Thymus (tissue), 14 donors: ENCODE measurements at places on chromosomes 7 and 10.

GRCh38 chr10:47291682-47292081 is 8.3 kb upstream of the GDF10 start:
- H3K4me3 ChIP-seq: no peak overlapping the region
- no peak for DNase-seq
- H3K4me1 ChIP-seq: peaks cover 12% of the 10 kb centered on the region
- H3K27me3 ChIP-seq: peaks cover 18% of the 10 kb centered on the region
- no peaks in the 10 kb centered on the region for H3K36me3 ChIP-seq
- no peak overlapping the region for H3K27ac ChIP-seq

DNA sequence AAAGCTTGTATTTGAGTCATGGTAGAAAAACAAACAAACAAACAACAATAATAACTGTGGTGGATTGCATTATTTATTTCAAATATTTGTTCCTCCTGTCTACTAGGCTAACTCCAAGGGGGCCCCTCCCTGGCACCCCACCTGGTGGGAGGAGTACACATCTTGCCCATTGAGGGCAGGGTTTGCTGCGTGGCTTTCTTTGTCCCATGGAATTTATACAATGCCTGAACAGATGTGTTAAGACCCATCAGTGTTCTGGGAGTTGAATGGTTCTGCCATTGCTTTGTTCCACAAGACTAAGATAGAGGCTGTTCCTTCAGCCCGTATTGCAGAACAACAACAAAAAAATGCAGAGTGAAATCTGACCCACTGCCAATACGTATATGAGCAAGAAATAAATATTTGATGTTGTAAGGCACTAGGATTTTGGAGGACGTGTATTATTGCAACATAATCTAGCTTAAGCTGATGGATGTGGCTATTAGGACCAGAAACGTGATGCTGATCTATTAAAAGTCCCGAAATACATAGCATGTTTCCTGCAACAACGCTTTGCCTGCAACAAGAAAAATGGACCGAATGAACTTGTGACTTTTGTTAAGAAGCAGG is 119.1 kb upstream of the JCAD start:
- no peak overlapping the region for H3K4me3 ChIP-seq
- H3K27me3 ChIP-seq: peaks cover 4% of the 10 kb centered on the region
- H3K27ac ChIP-seq: no peak overlapping the region
- no peaks in the 10 kb centered on the region for H3K4me1 ChIP-seq
- no peaks in the 10 kb centered on the region for H3K36me3 ChIP-seq
- DNase-seq: no peak

- H3K4me3 ChIP-seq: no peak overlapping the region
- peaks cover 19% of the 10 kb centered on the region for H3K27me3 ChIP-seq
- H3K36me3 ChIP-seq: no peaks in the 10 kb centered on the region
- H3K4me1 ChIP-seq: no peaks in the 10 kb centered on the region
These were observed 58.1 kb downstream of the UNCX start for GRCh38 chr7:1290679-1291356.

DNA sequence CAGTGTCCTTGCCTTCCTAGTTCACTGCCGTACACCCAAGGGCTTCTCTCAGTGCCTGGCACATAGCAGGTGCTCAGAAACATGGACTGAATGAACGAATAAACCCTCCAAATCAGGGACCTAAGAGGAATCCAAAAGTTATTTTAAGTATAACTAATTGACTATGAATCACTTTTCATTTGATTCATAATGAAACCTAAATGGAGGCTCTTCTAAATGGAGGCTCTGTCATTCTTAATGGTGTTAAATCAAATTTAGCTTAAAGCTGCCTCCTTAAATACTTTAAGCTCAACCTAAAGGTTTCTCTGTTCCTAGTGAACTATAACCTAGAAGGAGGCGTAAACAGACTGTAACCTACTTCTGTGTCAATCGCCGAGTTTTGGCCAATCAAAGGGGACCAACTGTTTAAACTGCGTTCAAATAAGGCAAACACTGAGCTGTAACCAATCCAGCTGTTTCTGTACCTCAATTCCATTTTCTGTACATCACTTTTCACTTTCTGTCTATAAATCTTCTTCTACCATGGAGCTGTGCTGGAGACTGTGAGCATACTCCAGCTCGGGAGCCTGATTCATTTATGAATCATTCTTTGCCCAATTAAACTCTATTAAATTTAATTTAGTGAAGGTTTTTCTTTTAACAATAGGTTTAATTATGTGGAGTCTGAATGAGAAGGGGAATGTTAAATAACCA is 11.0 kb downstream of the PYROXD2 start:
- H3K4me1 ChIP-seq: no peaks in the 10 kb centered on the region
- H3K4me3 ChIP-seq: no peak overlapping the region
- no peak overlapping the region for H3K27ac ChIP-seq
- H3K27me3 ChIP-seq: no peaks in the 10 kb centered on the region
- no peak for DNase-seq

- H3K27me3 ChIP-seq: no peaks in the 10 kb centered on the region
- no peaks in the 10 kb centered on the region for H3K4me1 ChIP-seq
- DNase-seq: no peak
- H3K4me3 ChIP-seq: no peak overlapping the region
- no peaks in the 10 kb centered on the region for H3K36me3 ChIP-seq
- no peak overlapping the region for H3K27ac ChIP-seq
These were observed 49.6 kb downstream of the CYCS start for GRCh38 chr7:25075459-25075858.

DNA sequence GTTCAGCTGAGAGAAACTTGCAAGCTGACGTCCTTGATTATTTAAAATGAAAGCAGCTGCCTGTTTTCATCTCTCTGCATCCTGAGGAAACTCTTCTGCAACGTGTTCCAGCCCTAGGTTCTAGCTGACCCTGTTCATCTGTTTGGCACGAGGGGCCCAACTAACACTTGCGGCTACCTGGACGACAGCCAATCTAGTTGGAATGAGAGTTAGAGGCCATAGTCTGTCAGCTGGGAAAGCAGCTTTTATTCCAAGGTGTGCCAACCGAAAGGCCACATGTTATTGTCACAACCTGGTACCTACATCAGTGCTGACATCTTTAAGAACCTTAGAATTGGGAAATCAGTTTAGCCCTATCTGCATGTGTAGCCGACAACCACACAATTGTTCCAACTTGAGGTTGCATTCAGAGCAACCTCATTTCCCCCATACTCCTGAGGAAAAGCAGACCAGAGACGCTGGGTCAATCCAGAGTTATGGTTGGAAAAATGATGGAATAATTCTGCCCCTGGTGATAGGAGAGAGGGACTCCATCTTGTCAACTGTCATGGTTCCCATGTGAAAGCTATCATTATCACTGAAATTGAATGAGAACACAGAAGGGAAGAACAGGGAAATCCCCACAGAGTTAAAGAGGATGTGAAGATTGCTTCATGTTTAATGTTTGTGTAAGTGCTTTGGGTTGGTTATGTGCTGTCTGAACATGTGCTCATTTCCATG is 121.6 kb downstream of the EGFR start:
- no peak overlapping the region for H3K4me3 ChIP-seq
- H3K27me3 ChIP-seq: no peaks in the 10 kb centered on the region
- H3K36me3 ChIP-seq: no peaks in the 10 kb centered on the region
- no peak for DNase-seq
- H3K4me1 ChIP-seq: no peaks in the 10 kb centered on the region

- no peaks in the 10 kb centered on the region for H3K36me3 ChIP-seq
- no peaks in the 10 kb centered on the region for H3K4me1 ChIP-seq
- H3K27me3 ChIP-seq: no peaks in the 10 kb centered on the region
- DNase-seq: no peak
These were observed 148.8 kb upstream of the ODAD2 start for GRCh38 chr10:28147706-28148105.

GRCh38 chr7:71521506-71521905 is 389.6 kb downstream of the GALNT17 start:
- DNase-seq: no peak
- H3K4me1 ChIP-seq: no peaks in the 10 kb centered on the region
- no peak overlapping the region for H3K27ac ChIP-seq
- H3K36me3 ChIP-seq: no peaks in the 10 kb centered on the region
- H3K4me3 ChIP-seq: no peak overlapping the region
- H3K27me3 ChIP-seq: no peaks in the 10 kb centered on the region

DNA sequence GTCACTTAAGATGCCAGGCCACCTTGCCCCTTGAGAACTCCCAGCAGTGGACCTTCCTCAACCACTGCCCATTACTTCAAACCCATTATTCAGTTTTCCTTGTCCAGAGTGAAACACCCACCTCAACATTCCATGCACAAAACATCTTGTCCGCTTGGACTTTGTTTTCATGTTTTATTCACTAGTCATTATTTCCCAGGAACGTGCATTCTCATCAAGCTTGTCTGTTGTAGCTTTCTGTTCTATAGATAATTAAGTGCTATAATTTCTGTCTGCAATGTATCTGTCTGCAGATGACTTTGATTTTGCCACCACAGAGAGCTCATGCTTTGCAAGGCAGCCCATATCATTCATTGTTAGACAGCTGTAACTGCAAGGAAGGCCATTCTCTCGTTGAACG is 117.4 kb downstream of the RAB18 start:
- H3K4me3 ChIP-seq: no peak overlapping the region
- no peaks in the 10 kb centered on the region for H3K36me3 ChIP-seq
- no peaks in the 10 kb centered on the region for H3K27me3 ChIP-seq
- DNase-seq: no peak
- no peaks in the 10 kb centered on the region for H3K4me1 ChIP-seq

DNA sequence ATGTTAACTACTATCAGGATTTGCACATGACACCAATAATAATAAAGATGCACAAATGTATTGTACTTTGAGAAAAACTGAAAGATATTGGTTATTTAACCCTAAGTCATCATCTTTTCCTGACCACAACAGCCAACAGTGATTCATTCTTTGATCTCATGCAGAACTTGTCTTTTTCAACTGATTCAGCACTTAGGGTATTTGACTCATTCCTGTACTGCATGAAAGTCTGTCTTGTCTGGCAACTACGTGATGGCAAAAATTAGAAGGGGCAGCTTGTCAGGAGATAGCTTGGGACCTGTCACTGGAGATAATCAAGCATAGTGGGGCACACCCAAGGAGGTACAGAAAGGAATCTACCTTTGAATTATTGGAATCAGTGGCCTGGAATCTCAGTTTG is 77.8 kb upstream of the LRRC17 start:
- H3K27me3 ChIP-seq: no peaks in the 10 kb centered on the region
- H3K4me3 ChIP-seq: no peak overlapping the region
- DNase-seq: no peak
- H3K36me3 ChIP-seq: no peaks in the 10 kb centered on the region

- H3K4me3 ChIP-seq: no peak overlapping the region
- peaks cover 15% of the 10 kb centered on the region for H3K27me3 ChIP-seq
- no peak for DNase-seq
- H3K4me1 ChIP-seq: no peaks in the 10 kb centered on the region
- no peak overlapping the region for H3K27ac ChIP-seq
- H3K36me3 ChIP-seq: no peaks in the 10 kb centered on the region
These were observed 32.9 kb downstream of the NRCAM start for GRCh38 chr7:108423089-108423989.

DNA sequence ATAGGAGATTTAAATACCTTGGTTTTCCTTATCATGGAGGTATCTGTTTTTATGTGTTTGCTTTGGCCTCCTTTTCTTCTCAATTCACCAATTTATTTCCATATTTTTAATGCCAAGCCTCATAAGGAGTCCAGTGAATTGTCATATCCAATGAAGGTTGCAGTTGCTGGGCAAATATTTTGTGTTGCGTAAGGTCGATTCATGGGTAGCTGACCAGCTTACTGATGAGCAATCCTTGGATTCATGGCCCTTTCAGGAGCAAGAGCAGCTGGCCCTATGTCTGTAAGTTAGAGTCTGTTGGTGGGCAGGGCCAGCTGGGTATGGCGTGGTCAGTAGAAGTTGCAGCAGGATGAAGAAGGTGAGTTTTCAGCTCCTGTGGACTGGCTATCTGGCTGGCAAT is 182.9 kb downstream of the PFKFB3 start:
- no peaks in the 10 kb centered on the region for H3K36me3 ChIP-seq
- H3K27ac ChIP-seq: no peak overlapping the region
- DNase-seq: no peak
- no peak overlapping the region for H3K4me3 ChIP-seq
- no peaks in the 10 kb centered on the region for H3K27me3 ChIP-seq
- H3K4me1 ChIP-seq: peaks cover 18% of the 10 kb centered on the region

GRCh38 chr10:75648854-75649253 is 217.4 kb downstream of the LRMDA start:
- no peaks in the 10 kb centered on the region for H3K4me1 ChIP-seq
- no peak overlapping the region for H3K4me3 ChIP-seq

- no peaks in the 10 kb centered on the region for H3K27me3 ChIP-seq
- no peak overlapping the region for H3K4me3 ChIP-seq
- H3K27ac ChIP-seq: no peak overlapping the region
- no peak for DNase-seq
These were observed 47.5 kb downstream of the NDUFB2 start for GRCh38 chr7:140744005-140744404.

GRCh38 chr10:60846173-60846572 is 67.9 kb downstream of the CDK1 start:
- H3K4me3 ChIP-seq: no peak overlapping the region
- H3K27ac ChIP-seq: no peak overlapping the region
- DNase-seq: no peak
- no peaks in the 10 kb centered on the region for H3K27me3 ChIP-seq
- H3K4me1 ChIP-seq: no peaks in the 10 kb centered on the region

GRCh38 chr7:5754981-5755599 is 26.4 kb downstream of the RNF216 start:
- no peak overlapping the region for H3K27ac ChIP-seq
- H3K27me3 ChIP-seq: no peaks in the 10 kb centered on the region
- DNase-seq: no peak
- no peaks in the 10 kb centered on the region for H3K4me1 ChIP-seq

DNA sequence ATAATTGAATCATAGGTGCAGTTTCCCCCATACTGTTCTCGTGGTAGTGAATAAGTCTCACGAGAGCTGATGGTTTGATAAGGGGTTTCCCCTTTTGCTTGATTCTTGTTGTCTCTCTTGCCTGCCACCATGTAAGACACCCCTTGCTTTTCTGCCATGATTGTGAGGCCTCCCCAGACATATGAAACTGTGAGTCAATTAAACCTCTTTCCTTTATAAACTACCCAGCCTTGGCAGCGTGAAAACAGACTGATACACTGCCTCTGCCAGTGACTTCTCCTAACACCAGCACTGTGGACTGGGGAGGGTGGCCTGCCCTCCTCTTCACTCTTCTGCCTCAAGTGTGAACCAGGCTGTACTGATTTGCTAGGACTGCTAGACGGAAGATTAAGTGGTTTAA is 108.6 kb downstream of the RAB11FIP2 start:
- no peak overlapping the region for H3K4me3 ChIP-seq
- no peak overlapping the region for H3K27ac ChIP-seq
- no peak for DNase-seq
- no peaks in the 10 kb centered on the region for H3K4me1 ChIP-seq
- H3K27me3 ChIP-seq: no peaks in the 10 kb centered on the region

DNA sequence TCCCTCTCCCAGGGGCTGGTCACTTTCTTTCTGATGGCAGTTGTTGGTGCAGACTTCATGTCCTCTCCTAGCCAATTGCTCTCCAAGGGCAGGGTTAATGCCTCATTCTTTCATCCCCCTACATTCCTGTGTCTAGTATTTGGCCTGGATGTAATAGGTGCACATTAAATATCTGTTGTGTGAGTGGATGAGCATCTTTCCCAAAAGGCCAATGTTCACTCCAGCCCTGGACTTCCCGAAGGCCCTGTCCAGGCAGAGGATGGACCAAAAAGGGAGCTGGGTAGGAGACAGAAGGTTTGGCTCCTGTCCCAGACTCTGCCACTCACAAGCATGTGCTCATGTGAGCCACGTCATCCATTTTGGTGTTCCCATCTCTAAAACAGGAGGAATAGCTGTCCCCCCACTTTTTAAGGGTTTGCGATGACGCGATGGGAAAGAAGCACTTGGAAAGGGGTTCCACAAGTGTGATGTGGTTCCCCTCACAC is 47.5 kb downstream of the RGS10 start:
- H3K36me3 ChIP-seq: peaks cover 18% of the 10 kb centered on the region
- H3K4me3 ChIP-seq: no peak overlapping the region
- H3K27me3 ChIP-seq: no peaks in the 10 kb centered on the region
- peaks cover 71% of the 10 kb centered on the region for H3K4me1 ChIP-seq
